ENCODE measurements at places on chromosomes 1 and 21.
A peak's percentile ranks its signal among the peaks of the same experiment; 100 is the strongest.

- DNase-seq, result no peak
These were observed 37.1 kb downstream of the SLC30A1 start for GRCh38 chr1:211541720-211542477.

- DNase-seq, result no peak
These were observed 118.2 kb upstream of the ADGRL4 start for GRCh38 chr1:79124756-79125155.

DNA sequence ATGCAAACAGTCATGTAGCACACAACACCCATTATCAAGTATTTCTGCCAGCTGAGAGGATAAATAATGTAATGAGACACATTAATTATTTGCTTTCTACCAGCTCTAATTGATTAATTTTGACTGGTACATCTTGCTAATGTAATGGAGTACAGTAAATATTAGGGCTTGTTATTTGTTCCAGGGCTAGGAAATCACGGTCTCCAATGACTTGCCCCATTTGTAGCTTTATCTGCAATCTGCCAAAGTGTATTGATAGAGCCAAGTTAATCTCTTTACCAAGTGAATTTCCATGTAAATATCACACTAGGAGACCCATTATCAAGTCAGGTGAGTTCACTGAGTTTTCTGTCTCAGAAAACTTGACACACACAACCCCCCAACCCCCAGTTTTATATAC lies 55.1 kb downstream of the RGS13 start:
- DNase-seq, result no peak

- peak; percentile 32 for DNase-seq
These were observed 174.4 kb upstream of the HMCN1 start for GRCh38 chr1:185559684-185560331.

DNA sequence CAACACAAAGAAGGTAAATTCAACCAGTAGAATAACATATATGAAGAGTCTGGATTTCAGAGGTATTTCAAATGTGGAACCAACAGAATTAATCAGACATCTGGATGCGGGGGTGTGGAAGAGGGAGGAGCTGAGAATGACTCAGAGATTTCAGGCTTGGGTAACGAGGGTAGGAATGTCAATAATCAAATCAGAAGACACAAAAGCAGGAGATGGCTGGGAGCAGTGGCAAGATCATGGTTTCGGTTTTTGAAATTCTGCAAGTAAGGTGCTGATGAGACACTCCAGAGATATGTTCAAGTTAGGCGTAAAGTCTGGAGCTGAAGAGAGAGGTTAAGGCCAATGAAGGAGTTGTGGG lies 64.0 kb downstream of the PLPPR5 start:
- DNase-seq, result no peak

- no peak for DNase-seq
These were observed 98.2 kb downstream of the DMRTB1 start for GRCh38 chr1:53557369-53557768.

DNA sequence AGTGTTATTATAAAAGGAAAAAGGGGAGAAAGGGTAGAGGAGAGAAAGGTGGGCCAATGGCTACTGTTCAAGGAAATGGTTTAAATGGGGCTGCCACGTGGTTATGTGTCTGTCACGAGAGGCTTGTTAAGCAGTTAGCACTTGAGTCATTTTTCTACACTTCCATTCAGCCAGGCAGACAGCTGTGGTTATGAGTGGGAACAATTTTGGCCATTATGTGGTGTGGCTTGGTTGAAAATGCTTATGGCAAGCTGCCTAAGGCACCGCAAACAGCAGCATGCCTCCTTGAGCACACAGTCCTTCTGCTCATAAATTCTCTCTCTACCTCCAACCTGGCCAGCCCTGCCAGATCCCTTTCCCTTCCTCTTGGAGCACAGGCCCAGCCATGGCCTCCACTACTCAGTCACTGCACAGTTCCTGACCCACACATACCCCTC lies 3.2 kb upstream of the SRM start:
- no peak for DNase-seq

DNA sequence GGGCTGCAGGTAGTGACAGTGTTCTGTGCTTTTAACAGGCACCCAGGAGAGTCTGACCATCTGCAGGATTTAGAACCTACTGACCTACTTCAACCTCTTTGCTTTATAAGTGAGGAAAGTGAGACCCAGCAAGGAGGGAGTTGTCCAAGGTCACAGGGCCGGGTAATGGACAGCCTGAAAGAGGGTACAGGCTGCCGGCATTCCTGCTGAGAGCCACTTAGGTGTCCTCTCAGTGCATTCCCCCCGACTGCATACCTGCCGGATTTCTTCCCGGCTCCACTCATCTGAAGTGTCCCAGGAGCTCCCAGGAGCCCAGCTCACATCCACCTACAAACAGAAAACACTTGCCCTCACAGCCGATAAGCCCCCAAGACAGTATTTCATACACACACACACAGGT lies 13.9 kb downstream of the PHLDA3 start:
- no peak for DNase-seq

GRCh38 chr1:16117936-16118335 lies 37.9 kb downstream of the EPHA2 start:
- no peak for DNase-seq

DNA sequence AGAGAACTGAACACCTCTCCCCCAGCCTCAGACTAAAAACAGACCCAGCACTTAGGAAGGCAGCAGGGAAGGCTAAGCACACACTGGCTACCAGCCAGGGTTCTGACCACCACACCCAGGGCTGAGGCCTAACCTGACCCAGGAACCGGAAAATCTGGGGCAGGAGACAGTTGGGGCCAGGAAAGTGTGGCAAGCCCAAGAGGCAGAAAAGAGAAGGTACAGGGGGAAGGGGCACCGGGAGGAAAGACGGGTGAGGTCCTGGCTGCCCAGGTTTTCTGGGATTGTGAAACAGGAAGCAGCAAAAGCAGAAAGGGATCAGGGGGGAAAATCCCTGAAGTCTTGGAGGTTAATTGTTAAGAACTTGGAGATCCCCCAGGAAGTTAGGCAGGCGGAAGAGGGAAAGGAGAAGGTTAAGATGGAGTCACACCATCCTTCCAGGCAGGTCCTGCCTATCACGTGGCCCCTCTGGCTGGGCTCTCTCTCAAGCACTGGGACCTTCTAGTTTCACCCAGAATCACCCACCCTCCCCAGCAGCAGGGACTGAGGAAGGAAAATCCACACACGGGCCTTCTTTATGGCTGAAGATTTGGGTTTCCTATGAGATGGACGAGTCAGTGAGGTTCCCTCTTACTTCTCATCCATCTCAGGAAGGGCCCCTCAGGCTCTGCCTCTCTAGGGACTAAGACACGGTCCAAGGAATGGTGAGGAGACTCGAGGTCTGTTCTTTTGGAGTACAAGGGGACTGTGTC lies 2.6 kb downstream of the HDGF start:
- no peak for DNase-seq

DNA sequence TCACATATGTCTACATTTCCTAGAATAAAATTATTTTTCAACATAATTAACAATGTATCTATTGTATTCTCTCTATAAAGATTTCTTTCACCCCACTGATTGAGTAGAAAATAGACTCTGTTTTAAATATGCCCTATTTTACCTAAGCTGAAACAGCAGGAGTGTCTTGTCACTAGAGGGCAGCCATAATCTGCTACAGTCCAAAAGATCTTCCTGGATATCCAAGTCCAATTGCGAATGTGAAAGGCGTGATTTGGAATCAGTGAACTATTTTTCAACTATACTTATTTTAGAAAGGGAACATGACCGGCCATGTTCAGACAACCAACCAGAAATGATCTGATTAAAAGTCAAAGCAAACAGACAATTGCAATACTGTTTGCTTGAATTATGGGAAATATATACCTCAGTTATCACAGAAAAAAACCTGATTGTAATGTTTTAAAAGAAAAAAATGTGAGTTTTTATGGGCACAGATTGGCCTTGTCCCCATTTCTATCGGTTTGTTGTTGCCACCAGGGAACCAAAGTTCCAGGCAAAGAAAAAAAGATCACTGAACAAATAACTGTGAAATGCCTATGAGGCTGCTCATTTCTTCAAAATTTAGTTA lies 1211.0 kb upstream of the ADGRL4 start:
- no peak for DNase-seq

GRCh38 chr1:207058878-207059867 lies 6.1 kb downstream of the PFKFB2 start:
- no peak for DNase-seq

DNA sequence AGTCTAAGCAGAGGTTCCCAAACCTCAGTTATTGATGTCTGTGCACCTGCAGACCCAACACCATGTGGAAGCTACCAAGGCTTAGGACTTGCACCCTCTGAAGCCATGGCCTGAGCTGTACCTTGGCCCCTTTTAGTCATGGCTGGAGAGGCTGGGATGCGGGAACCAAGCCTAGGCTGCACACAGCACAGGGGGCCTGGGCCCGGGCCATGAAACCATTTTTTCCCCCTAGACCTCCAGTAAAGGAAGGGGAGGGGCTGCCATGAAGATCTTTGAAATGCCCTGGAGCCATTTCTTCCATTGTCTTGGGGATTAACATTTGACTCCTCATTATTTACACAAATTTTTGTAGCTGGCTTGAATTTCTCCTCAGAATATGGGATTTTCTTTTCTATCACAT lies 265.9 kb downstream of the PDE4B start:
- DNase-seq, result no peak

DNA sequence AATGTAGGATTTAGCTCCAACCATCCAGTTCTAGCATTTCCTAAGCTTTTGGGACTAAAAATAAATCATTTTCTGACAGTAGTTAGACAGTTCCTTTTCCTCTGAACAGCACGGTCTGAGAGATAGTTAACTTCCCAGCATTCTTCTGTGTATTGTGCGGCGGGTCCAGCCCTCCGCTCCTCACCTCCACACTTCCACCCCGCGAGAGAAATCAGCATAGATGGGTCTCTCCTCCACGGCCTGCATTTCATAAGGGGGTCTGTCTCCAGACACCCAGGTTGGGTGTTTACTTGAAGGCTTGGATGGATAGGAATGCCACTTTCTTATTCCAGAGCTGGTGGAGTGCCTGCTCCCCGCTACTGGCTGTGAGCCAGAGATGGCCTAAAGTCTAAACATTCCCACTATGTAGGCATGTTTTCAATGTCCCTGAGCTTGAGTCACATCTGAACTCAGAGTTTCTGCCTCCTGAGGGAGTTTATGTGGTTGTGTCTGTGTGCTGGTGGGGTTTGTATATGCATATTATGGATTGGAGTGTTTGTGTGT lies 38.0 kb upstream of the PPP2R5A start:
- no peak for DNase-seq

GRCh38 chr1:234866007-234866866 lies 256.3 kb upstream of the IRF2BP2 start:
- no peak for DNase-seq

DNA sequence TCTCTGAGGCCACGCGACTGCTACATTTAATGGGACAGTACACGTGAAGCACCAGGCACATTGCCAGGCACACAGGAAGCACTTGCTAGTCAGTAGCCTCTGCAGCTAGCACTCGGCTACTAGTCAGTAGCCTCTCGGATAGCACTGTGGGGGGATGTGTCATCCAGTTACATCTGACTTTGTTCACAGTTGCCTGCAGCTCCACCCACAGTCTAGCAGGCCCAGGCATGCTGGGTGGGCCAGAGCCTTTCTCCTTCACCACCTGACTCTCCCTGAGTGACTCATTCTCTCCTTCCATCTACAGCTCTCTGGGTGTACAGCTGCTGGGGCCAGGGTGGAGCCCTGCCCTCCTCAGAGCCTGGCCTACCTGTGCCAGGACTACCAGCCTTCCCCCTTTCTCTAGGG lies 51.5 kb downstream of the PTPRF start:
- peak; percentile 19 for DNase-seq

- DNase-seq, result no peak
These were observed 150.1 kb upstream of the ZNF644 start for GRCh38 chr1:91171898-91172297.

- no peak for DNase-seq
These were observed 19.4 kb downstream of the TCP10L start for GRCh38 chr21:32565856-32566465.

- no peak for DNase-seq
These were observed 26.7 kb downstream of the MIER1 start for GRCh38 chr1:66951513-66951912.

DNA sequence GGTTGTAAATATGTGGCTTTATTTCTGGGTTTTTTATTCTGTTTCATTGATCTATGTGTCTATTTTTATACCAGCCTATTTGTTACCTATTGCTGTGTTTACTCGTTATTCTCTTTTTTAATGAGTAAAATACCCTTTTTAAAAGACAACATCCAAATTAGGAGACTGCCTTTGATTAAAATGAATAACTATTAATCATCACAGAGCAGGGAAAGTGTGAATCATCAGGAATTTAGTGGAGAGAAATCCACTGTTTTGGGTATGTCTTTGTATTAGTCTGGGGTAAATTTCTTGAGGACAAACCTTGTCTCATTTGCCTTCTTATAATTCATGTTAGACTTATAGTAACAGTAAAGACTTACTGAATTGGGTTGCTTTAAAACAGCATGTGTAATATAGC lies 12.1 kb downstream of the DISC1 start:
- DNase-seq, result no peak

GRCh38 chr1:46616277-46617107 lies at the start of gene MOB3C:
Gene MOB3C, minus strand, starts transcription at chr1:46616811. Its CDS starts 3,490 bp downstream, at chr1:46613321.
- DNase-seq, result peak; percentile 73

DNA sequence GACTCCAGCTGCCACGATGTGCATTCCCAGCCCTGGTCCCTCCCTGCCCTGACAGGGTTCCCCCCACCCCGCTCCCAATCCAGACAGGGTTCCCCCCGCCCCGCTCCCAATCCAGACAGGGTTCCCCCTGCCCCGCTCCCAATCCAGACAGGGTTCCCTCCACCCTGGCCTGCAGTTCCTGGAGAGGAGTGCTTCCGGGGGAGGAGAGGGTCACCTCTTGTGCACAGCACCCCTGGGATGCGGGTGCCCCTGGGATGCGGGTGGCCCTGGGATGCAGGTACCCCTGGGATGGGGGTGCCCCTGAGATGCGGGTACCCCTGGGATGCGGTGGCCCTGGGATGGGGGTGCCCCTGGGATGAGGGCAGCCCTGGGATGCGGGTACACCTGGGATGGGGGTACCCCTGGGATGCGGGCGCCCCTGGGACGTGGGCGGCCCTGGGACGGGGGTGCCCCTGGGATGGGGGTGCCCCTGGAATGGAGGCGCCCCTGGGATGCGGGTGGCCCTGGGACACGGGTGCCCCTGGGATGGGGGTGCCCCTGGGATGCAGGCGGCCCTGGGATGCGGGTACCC lies 36.7 kb upstream of the SLC19A1 start:
- no peak for DNase-seq

GRCh38 chr1:221688488-221688843 lies 53.4 kb downstream of the DUSP10 start:
- DNase-seq, result no peak

DNA sequence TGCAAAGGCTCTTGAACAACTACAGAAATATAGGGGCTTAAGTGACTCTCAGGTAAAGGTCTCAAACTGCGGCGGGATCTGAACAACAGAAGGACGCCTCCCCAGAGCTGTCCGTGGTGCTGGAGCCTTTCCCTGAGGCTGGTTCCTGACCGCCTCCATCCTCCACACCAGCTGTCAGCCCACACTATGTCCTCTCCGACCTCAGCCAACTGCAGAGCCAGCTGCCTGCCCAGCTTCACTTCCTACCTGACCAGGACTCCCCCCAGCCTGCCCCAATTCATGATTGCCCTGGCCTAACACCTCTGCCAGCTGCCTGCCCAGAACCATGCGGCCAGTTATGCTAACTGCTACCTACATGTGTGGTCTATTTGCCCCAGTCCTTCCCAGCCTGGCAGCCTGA lies 63.6 kb upstream of the ZC3H12A start:
- DNase-seq, result no peak

All from activated CD8-positive, alpha-beta memory T cell treated with anti-CD3 and anti-CD28 coated beads for 4 hours (primary cell).